ENCODE measurements at places on chromosomes 2 and 18.

DNA sequence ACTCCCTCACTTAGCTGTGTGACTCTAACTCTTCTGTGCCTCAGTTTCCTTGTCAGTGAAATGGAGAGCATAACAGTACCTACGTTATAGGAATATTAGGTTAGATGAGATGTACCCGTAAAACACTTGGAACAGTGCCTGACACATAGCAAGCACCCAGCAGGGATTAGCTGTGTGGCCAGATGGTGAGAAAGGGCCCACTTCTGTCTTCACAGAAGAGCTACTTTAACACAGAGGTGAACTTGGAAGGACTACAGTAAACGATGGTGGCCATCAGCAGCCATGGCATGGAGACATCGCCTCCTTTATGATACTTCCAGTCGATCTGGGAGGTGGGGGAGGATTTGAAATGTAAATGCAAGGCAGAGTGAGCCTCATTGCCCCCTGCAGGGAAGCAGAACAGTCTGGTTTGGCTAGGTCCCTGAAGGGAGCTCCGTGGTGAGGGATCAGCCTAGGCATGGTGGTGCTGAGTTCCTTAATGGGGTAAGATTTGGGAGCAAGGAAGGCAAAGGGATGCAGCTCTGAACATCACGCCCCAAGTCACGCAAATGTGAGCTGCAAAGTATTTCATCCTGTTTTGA, 101.7 kb upstream of the ALPP start:
- no peak for DNase-seq

GRCh38 chr2:223735035-223735640, 102.2 kb downstream of the AP1S3 start:
- no peak for DNase-seq

DNA sequence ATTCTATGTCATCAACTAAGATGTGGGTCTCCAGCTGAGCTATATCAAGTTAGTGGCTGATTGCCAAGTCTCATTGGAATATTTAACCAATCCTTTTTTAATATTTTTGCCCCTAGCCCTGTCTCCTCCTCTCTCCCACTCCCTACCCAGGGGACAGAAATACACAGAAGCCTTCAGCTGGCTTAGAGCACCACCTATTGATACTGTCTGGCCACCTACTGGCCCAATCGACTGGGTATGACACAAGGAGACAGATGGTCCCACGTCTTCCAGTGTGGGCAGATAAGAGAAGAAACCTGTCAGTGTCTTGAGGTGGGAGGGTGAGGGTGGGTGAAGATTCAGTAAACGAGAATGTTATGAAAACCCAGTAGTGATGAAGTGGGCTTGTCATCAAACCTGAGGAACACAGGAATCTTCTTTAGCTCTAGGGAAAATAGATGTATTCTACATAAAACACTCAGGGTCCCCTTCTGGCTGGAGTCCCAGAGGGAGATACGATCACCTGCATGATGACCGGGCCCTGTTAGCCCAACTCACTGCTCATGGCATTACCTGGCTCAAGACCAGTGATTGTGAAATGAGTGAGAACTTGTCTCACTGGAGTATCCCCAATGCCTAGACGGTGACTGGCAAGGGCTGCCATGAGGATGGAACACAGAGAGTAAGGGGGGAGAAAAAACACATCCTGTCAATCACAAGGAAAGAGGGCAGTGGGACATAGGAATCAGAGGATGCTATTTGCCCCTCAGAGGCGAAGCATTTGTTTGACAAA, 26.7 kb downstream of the POLR1A start:
- no peak for DNase-seq

DNA sequence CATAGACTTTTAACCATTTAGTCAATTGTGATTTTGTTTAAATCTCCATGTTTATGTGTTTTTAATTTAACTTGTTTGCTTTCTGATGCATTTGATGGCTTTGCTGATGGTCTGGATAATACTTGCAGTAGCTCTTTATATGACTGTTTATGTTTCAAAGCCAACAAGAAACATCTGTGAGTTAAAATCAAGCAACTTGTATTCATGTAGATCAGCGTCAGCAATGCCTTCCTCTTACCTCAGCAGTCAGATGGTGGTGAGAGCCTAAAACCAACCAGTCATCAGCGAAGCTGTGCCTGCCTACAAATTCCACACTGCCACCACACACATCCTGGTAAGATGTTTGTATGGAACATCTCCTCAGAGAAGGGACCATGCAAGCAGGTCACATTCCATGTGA, 231.9 kb downstream of the PTGR3 start:
- no peak for DNase-seq

DNA sequence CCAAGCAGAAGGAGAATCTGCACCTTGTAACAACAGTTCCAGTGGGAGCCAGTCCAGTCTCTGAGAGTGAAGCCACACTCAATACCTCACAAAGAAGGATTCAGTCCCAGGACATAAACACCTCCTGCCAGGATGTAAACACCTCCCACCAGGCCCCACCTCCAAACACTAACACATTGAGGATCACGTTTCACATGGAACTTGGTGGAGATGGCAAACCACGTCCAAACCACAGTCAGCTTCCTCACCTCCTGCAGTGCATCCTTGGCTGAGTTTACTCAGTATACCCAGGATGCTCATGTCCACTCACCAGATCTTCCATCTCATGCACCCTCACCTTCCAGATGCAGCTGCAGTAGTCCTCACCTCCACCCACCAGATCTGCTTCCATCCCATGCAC, 37.8 kb upstream of the TMEM18 start:
- no peak for DNase-seq

- no peak for DNase-seq
Observed at GRCh38 chr2:64234785-64235184, 90.6 kb upstream of the PELI1 start.

- DNase-seq, result no peak
Observed at GRCh38 chr2:159612255-159612901, 4.0 kb downstream of the BAZ2B start.

- no peak for DNase-seq
Observed at GRCh38 chr2:154568413-154568812, 130.1 kb upstream of the KCNJ3 start.

DNA sequence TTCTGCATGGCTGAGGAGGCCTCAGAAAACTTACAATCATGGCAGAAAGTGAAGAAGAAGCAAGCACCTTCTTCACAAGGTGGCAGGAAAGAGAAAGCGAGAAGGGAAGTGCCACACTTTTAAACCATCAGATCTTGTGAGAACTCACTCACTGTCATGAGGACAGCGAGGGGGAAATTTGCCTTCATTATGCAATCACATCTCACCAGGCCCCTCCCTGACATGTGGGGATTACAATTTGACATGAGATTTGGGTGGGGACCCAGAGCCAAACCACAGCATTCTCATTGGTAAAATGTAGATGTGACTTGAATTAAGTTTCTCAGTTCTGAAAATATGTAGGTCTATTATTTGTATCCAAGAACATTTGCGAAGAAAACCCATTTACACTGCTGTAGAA, 854.8 kb downstream of the EPHA4 start:
- DNase-seq, result no peak

DNA sequence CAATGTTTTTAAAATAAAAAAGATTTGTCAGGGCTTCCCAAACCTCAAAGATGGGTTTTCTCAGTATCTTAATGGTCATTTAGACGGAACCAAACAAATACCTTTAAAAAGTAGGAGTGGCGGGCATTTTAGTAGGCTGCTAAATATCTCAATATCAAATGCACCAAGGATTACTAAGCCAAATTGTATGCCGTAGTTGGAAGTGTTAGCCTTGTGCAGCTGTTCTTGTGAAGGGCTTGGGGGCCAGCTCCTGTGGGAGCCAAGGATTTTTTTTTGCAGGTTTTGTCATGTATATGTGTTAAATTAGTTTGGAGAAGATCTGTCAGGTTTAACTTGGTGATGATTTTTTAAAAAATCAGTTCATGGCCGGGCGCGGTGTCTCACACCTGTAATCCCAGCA, 52.1 kb downstream of the ACTR2 start:
- no peak for DNase-seq

DNA sequence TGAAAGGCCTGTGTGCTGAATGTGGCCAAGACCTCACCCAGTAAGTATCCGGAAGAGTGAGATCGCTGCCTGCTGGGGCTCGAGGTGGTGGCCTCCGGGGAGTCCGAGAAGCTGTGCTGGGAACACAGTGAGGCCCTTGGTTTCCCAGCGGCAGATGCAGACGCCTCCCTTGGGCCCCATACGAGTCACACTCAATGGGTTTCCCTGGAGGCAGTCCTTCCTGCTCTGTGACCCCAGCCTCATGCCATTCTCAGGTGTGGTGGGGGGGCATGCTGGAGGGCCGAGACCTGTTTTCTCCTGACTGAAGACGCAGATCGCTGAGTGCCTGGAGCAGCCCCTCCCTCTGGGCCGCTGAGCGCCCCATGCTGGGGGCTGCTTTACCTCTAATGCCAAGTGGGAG, 15.7 kb downstream of the CTDP1 start:
- DNase-seq, result no peak

DNA sequence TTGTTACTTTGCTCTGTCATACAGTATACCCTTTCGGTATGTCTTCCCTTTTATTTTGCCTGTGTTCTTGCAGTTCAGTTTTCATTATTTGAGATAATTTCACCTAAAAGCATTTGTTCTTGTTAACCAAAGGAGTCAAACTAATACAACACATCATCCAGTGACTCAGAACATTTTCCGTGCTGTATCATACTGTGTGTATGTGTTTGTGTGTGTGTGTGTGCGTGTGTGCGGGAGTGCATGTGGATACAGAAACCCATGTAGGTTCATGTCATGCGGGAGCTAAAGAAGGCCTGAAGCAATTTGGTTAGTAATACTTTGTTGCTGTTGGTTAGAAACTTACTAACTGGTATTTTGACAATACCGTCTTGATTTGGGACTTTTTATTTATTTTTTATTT, 60.0 kb downstream of the CEP192 start:
- no peak for DNase-seq

- DNase-seq, result no peak
Observed at GRCh38 chr2:130825231-130825965, 11.3 kb upstream of the ARHGEF4 start.

GRCh38 chr2:79554899-79555298, 42.0 kb downstream of the CTNNA2 start:
- DNase-seq, result no peak

- no peak for DNase-seq
Observed at GRCh38 chr18:42736074-42736473, 379.4 kb downstream of the RIT2 start.

GRCh38 chr18:13221869-13222855, 3.6 kb downstream of the LDLRAD4 start:
- DNase-seq, result no peak

DNA sequence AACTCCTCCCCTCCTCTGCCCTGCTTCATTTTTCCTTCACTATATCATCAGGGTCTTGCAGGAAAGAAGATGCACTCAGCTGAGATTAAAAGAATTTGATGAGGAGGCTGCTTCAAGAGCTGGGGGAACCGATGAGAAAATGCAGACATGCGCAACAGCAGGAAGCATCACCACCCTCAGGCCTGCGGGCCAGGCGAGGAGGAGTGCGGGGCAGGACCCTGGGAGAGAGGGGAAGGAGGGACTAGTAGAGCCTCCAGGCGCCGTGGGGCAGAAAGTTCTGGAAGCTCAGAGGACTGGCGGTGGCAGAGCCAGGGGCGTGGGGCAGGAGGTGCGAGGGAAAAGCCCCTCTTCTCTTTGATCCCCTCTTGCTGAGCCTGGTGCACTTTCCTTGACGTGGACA, 108.2 kb downstream of the CD226 start:
- DNase-seq, result no peak

DNA sequence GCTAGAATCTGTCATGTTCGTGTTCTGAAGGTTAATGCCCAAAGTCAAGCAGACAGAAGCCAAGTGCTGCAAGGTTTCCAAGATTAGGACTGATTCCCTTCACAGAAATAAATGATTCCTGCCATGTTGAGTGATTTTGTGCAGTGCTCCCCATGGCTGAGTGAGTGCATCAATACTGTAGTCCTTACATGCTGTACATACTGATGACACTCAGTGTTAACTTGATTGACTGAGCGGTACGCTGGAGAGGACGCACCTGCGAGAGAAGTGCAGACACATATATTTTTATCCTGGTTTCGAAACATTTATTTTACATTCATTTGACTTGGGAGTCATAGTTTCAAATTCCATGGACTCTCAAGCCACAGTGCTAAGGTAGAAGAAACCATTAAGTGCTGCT, 92.0 kb downstream of the ASXL3 start:
- DNase-seq, result no peak

- DNase-seq, result no peak
Observed at GRCh38 chr2:40405465-40405864, 46.4 kb downstream of the SLC8A1 start.
